ENCODE measurements at places on chromosomes 12 and 14. TPM values are rescaled to one million over a fixed set of nuclear protein-coding genes. Genes with fewer than 3 reads are reported as not detected.

Gene FAM234B
- 9.2 TPM for total RNA-seq

Gene EPYC
- total RNA-seq: not detected

GRCh38 chr12:49121047-49121696, 10.0 kb downstream of the TUBA1B start:
- DNase-seq: peak; percentile 71

DNA sequence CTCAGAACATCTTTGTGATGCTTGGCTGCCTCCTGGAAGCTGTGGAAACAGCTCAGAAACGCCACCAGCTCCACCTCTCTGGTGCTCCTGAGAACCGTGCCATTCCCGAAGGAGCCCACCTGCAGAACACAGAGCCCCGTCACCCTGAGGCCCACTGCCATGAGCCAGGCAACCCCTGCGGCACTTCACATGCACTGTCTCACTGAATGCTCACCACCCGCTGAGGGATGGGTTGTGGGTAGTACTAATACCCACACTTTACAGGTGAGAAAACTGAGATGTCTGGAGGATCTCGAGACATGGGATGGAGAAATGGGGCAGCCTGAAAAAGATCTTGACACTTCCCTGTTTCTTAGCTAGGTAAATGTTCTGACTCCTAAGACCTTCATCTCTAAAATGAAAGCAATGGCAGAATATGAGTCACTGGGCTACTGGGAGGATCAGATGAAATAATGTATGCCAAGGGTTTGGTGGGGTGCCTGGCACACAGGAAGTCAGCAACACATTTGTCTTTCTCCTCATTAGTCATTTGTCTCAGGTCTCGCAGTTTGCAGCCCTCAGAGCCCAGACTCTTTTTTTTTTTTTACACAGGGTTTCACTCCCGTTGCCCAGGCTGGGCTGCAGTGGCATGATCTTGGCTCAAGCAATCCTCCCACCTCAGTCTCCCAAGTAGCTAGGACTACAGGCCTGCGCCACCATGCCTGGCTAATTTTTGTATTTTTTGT, 5.3 kb downstream of the OASL start:
- DNase-seq: peak; percentile 92

- peak; percentile 11 for DNase-seq
Observed at GRCh38 chr12:105567061-105567460, 236.6 kb downstream of the C12orf75 start.

All from LHCN-M2 (cell line).